ENCODE measurements at places on chromosomes 13 and 19. TPM values are rescaled to one million over a fixed set of nuclear protein-coding genes. Genes with fewer than 3 reads are reported as not detected.

YJEFN3 gene
- total RNA-seq: 3.7 TPM

TMIGD2 gene
- total RNA-seq: 20.9 TPM

GRCh38 chr19:55543567-55543966, 1.8 kb downstream of the SBK3 start:
- H3K36me3 ChIP-seq: no peaks in the 10 kb centered on the region
- H3K27me3 ChIP-seq: peaks cover 8% of the 10 kb centered on the region
- no peak for DNase-seq
- H3K4me3 ChIP-seq: no peak overlapping the region

DNA sequence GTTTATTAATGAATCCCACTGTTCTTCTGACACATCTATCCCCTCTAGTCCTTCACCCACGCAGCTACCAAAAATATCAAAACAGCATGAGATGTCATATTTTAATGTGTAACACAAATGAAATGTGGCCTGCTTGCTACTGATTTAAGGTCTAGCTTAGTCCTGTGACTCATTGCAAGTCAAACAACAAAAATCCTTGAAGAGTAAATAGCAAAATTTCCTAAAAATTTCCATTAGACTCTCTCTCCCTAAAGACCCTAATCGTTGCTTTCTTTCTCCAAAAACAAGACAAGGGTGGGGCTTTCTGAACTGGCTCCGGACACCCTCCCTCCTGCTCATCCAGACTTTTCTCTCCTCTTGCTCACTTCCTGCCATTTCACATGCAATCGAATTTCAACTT, 99.9 kb upstream of the IPO5 start:
- no peak overlapping the region for H3K4me3 ChIP-seq
- no peaks in the 10 kb centered on the region for H3K36me3 ChIP-seq
- H3K4me1 ChIP-seq: no peaks in the 10 kb centered on the region
- H3K27me3 ChIP-seq: peaks cover 5% of the 10 kb centered on the region

DNA sequence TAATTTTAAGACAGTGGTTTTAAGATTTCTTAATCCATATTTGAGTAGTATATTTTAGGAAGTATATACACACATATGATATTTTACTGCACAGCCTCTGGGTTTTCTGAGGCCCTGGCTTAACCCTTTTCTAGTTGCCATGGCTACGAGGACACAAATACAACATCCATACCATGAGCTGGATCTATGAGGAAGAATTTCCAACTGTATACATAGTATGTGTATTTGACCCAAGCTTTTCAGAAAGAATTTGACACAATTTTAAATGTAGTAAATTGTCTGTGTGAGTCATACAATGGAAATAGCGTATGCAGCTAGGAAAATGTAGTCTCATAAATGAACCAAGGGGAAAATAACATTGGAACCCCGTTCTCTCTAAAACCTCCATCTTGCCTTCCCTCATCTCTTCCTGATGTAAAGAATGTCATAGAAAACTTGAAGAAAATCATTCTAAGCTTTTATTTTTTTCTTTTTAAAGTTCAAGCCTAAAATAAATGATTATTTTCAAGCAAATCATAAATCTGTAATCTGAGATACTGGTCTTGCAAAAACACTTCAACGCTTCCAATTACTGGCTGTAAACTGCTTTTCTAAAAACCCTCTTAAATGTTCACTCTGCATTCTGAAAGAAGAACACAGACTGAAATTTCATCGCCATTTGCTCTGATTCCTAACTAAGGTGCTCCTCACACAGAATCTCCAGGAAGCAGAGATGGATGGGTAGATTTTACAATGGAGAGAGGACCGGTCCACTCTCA, 172.4 kb downstream of the LACC1 start:
- no peak for DNase-seq
- H3K27me3 ChIP-seq: peaks cover 3% of the 10 kb centered on the region
- H3K4me3 ChIP-seq: no peak overlapping the region
- H3K36me3 ChIP-seq: no peaks in the 10 kb centered on the region
- no peaks in the 10 kb centered on the region for H3K4me1 ChIP-seq

DNA sequence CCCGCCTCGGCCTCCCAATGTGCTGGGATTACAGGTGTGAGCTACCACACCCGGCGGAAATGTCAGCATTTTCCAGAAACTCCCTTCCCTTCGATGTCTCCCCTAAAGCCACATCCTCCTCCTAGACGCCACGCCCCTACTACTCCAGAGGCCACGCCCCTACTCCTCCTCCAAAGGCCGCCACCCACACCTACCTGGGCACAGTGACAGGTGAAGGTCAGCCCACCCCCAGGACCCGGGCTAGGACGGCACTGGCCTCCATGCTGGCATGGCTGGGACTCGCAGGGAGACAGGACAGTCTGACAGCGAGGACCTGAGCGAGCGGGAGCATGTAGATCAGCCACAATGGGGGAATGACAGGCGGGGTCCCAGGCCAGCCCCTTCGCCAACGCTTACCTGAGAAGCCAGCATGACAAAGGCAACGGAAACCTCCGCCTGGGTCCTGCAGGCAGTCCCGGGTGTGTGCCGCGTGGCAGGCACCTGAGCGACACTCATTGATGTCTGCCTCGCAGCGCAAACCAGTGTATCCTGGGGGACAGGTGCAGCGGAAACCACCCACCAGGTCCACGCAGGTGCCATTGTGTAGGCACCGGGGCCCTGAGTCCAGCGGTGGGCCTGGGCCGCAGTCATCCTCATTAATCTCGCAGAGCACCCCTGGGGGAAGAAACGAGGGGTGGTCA, 22.0 kb downstream of the NOTCH3 start:
- no peaks in the 10 kb centered on the region for H3K27me3 ChIP-seq
- no peaks in the 10 kb centered on the region for H3K36me3 ChIP-seq
- H3K4me1 ChIP-seq: peaks cover 7% of the 10 kb centered on the region
- DNase-seq: no peak
- H3K4me3 ChIP-seq: no peak overlapping the region

DNA sequence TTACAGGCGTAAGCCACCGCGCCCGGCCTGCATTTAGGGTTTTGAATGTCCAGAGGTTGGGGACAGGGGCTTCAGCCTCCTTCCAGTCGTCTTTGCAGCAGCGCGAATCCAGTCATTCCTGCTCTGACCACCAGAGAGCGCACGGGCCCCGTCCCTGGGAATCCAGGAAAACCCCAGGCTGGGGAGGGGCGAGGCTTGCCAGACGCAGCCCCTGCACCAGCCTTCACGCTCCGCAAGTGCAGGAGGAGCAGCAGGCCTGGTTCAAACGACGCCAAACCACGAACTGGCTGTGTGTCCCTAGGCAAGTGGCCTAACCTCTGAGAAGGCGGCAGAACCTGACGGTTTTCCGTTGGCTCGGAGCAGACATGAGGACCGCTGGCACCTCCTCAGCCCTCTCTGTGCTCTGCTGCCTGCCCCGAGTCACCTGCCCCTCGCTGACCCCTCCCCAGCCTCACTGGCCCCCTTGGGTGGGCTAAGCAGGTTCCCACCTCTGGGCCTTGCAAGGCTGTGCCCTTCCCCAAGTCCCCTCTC, 2.0 kb upstream of the RNF126 start:
- peak; percentile 79 for DNase-seq
- H3K4me3 ChIP-seq: peak overlapping the region; percentile 16
- H3K36me3 ChIP-seq: no peaks in the 10 kb centered on the region
- H3K4me1 ChIP-seq: peaks cover 40% of the 10 kb centered on the region

GRCh38 chr13:73556128-73556527, 497.3 kb downstream of the KLF5 start:
- no peak for DNase-seq
- no peaks in the 10 kb centered on the region for H3K4me1 ChIP-seq

Measured in CD4-positive, alpha-beta T cell (primary cell).